ENCODE measurements at places on chromosomes 2 and 18.
A peak's percentile ranks its signal among the peaks of the same experiment; 100 is the strongest.

DNA sequence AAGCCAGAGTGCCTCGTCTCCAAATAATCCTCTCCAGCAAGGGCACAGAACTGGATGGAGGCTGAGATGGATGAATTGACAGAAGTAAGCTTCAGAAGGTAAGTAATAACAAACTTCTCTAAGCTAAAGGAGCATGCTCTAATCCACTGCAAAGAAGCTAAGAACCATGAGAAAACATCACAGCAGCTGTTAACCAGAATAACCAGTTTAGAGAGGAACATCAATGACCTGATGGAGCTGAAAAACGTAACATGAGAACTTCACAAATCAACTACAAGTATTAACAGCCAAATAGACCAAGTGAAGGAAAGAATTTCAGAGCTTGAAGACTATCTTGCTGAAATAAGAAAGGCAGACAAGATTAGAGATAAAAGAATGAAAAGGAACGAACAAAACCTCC lies 32.3 kb downstream of the WDPCP start:
- DNase-seq, result no peak

- DNase-seq, result no peak
Observed at GRCh38 chr18:28269750-28270149, 92.8 kb upstream of the CDH2 start.

DNA sequence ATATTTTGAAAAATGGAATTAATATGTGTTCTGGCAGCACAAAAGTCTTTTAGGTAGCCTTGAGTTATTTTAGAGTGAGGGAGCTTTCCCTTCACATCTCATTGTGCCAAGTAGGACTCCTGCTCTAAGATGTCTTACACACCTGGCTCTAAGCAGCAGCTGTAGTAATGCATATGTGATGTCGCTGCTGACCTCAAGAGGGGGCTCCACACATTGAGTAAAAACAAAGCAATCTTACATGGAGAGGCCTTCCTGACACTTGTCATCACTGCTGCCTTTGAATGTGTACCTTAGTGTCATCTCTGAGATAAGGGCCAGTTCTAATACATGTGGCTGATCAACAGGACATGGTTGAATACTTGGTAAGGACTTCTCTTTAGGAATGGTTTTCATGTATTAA lies 75.8 kb downstream of the ACTR3 start:
- DNase-seq, result no peak

GRCh38 chr2:159073256-159073655 lies 104.8 kb downstream of the TANC1 start:
- DNase-seq, result no peak

GRCh38 chr2:197286805-197287595 lies 23.6 kb downstream of the ANKRD44 start:
- no peak for DNase-seq

DNA sequence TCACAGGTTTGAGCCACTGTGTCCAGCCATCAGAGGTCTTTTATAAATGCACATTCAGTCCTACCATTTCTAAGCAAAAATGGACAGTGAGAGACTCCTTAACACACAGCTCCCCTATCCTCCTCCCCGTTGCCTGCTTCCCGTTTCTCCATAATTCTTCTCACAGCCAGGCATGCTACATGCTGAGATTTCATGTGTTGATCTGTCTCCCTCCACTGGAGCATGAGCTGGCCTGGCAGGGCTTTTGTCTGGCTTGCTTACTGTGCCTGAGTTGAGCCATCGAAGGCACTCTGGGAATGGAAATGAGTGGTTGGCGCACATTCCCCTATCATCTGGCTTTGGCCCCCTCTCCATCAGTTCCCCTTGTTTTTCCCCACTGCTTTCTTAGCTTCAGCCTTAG lies 413.5 kb downstream of the PTPRM start:
- DNase-seq, result no peak

GRCh38 chr2:28661589-28662001 lies 90.0 kb upstream of the PPP1CB start:
- DNase-seq, result no peak

DNA sequence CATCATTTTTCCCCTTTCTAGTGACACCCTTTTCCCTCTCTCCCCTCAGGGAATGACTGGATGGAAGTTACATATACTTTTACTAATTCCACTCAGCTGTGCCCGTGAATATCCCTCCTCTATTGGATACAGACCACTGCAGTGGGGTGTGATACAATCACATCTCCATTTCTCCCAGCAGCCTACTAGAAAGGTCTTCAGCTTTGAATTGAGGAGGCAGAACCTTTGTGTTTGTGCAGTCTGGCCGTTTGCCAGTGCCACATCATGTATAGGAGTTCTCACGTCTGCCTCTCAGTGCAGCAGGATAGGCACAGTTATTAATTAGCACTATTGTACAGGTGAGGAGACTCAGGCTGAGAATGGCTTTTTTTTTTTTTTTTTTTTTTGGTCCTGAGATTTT lies 16.4 kb downstream of the TNFRSF11A start:
- DNase-seq, result no peak

- no peak for DNase-seq
Observed at GRCh38 chr2:150339282-150339681, 148.2 kb downstream of the RND3 start.

- DNase-seq, result no peak
Observed at GRCh38 chr18:12328179-12328823, 20.3 kb downstream of the TUBB6 start.

DNA sequence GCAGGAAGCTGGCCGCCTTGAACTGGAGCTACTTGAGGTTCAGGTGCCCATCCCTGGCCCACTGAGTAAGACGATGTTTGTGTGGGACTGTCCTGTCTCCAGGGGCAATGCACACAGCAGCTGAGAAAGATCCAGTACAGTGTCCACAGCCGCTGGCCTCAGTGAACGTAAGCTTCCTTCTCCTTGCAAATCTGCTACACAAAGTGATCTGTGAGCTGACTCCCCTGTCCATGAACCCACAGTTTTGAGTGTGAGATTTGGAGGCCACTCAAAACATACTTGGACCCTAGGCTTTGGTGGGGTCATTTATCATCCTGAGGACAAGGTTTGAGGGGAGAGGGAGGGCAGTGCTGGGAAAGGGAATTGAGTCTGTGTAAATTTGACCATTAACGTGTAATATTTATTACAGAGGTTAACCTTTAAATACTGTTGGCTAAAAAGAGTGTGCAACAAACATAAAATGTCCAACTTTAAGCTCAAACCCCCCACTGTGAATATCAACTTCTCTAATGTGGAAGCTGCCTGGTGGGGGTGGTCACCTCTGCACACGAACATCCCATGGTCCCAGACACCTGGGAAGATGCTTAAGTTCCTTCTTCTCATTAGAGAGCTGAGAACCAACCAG lies 4.9 kb upstream of the CYS1 start:
- no peak for DNase-seq

- DNase-seq, result peak; percentile 45
Observed at GRCh38 chr2:10832203-10832936, 19.8 kb upstream of the PDIA6 start.

DNA sequence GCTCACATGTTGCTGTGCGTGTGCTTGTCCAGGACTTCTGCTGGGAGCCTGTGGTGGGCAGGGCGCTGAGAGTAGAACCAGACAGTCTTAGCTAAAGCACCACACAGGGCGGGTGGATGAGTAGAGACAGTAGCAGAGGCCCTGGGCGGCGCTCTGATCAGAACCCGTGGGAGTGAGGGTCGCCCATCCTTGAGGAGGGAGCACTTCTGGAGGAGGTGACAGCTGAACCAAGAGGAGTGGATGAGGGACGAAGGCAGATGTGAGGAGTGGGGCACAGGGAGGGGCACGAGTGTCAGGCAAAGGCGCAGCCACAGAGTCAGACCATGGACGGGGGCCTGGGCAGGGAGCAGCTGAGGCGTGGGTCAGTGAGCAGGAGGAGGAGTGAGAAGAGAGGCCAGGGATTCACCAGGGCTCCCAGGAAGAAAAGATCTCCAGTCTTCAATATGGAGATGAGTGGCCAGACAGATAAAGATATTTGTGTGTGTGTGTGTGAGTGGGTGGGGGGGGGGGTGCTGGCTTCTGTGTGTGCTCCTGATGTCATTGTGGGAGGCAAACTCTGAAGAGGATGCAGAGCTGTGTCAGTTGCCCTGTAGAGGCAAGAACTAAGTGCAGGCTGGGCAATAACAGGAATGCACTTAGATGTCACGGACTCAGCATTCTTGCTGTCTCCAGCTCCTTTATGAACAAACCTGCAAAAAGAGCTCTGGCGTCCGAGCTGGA lies 79.6 kb downstream of the TPO start:
- DNase-seq, result no peak

GRCh38 chr2:236541008-236541562 lies 28.5 kb upstream of the ACKR3 start:
- DNase-seq, result no peak

GRCh38 chr2:186617771-186618170 lies 27.9 kb downstream of the ITGAV start:
- DNase-seq, result no peak

DNA sequence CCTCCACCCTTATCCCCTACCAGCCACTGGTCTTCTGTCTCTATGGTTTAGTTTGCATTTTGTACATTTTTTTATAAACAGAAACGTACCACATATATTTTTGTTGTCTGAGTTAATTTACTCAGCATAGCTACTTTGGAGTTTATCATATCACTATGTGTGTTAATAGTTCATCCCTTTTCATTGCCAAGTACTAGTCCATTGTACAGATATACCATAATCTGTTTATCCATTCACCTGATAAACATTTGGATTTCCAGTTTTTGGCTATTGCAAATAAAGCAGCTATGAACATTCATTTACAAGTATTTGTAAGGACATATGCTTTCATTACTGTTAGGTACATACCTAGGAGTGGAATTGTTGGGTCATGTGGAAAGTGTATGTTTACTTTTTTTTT lies 123.6 kb downstream of the RHBDD1 start:
- no peak for DNase-seq

DNA sequence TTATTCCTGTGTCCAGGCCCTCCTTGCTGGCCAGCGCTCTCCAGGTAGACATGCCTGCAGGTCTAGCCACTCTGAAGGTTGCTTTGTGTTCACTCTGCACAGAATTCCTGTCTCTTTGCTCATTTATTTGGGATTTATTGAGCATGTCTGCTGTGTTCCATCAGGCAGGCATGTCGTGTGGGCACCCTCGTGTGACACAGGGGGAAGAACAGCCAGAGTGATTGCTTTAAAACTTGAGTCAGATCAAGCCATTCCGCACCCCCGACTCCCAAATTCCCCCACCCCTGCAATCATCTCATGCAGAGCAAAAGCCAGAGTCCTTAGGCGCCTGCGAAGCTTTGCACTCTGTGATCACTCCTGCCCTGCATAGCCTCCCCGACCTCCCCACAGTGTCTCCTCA lies 44.7 kb upstream of the SIX2 start:
- no peak for DNase-seq

- DNase-seq, result no peak
Observed at GRCh38 chr2:42924418-42924886, 132.1 kb upstream of the HAAO start.

GRCh38 chr18:34807106-34807796 lies 97.2 kb downstream of the DTNA start:
- no peak for DNase-seq

GRCh38 chr2:223315813-223316212 lies 263.8 kb downstream of the KCNE4 start:
- DNase-seq, result no peak

- DNase-seq, result no peak
Observed at GRCh38 chr18:22839340-22839821, 93.7 kb upstream of the RBBP8 start.

DNA sequence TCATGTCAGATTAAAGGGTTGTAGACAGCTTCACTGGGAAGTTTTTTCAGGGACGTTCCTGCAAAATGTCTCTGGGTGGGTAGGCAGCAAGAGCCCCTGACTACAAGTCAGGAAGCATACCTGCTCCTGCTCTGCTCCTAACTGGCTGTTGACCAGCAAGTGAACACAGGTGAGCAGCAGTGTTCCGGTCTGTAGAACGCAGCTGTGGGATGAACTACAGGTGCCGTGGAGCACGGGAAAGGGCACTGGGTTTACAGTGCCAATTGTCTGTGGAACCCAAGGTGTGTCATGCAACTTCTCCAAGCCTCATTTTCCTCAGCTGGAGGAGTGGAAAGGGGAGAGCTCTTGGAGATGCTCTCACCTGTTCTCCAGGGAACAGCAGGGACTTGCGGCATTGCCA lies 6.6 kb downstream of the ASB18 start:
- no peak for DNase-seq

- no peak for DNase-seq
Observed at GRCh38 chr2:207341804-207342203, 176.1 kb upstream of the KLF7 start.

DNA sequence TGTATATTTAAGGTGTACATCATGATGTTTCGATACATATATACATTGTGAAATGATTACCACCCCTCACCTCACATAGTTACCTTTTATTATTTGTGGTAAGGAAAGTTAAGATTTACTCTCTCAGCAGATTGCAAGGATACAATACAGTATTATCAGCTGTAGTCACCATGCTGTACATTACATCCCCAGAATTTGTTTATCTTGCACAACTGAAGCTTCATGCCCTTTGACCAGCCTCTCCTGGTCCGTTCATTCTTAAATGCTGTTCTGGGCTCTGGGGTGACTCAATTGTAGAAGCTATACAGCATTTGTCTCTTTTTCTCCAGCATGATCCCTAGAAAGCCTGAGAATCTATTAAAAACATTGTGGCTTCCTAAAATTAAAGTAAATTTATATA lies 90.8 kb downstream of the PTPRM start:
- DNase-seq, result no peak

- DNase-seq, result no peak
Observed at GRCh38 chr2:159916511-159916910, 118.5 kb upstream of the CD302 start.

- DNase-seq, result no peak
Observed at GRCh38 chr18:76379226-76380126, 115.6 kb downstream of the ZNF516 start.

DNA sequence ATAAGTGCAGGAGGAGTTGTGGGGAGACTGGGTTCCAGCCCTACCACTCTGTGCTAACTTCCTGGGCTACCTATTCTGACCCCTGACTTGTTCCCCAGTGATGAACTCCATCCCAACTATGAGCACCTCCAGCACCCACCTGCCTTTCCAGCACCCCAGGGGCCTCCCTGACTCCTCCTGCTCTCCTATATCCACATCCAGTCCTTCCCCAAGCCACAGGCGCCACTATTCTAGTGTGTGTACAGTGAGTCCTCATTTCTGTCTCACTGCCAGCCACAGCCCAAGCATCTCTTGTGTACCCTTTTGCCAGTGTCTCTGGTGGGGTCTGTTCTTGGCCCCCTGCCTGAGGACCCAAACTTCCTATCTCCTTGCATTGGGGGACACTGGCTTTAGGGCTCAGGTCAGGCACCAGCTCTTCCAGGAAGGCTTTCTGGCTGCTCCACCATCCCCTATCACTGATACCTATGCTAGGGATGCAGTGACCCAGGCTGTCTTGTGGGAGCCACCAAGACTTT lies 145.2 kb downstream of the INHBB start:
- no peak for DNase-seq

- no peak for DNase-seq
Observed at GRCh38 chr2:43839776-43840564, 1.2 kb downstream of the ABCG8 start.

- DNase-seq, result no peak
Observed at GRCh38 chr2:9570182-9571060, 14.8 kb upstream of the ADAM17 start.
